A375 (cell line): ENCODE measurements at places on chromosomes 5 and 9. TPM values are rescaled to one million over a fixed set of nuclear protein-coding genes. Genes with fewer than 3 reads are reported as not detected.

Gene TAS2R1
- not detected in 2 replicates for total RNA-seq

Gene STX17
- 15.7 and 17.8 TPM in 2 replicates for total RNA-seq

Gene DMRT3
- total RNA-seq, result not detected in 2 replicates

Gene SLC25A48
- not detected in 2 replicates for total RNA-seq

Gene MSMP
- total RNA-seq, result not detected in 2 replicates

Gene SARDH
- 0.08 and 0.26 TPM in 2 replicates for total RNA-seq

Gene C5orf58
- total RNA-seq, result 0.58 and 6.4 TPM in 2 replicates

Gene MELK
- total RNA-seq, result 44.6 and 46.8 TPM in 2 replicates

Gene ECM2
- 0.77 and 1.5 TPM in 2 replicates for total RNA-seq

Gene DMGDH
- total RNA-seq, result not detected in 2 replicates

Gene ABCA1
- 6.5 and 8.4 TPM in 2 replicates for total RNA-seq

Gene CARD6
- 1.2 and 1.4 TPM in 2 replicates for total RNA-seq

Gene PCDHGA12
- 0.80 and 1.2 TPM in 2 replicates for total RNA-seq

Gene MAN2A1
- 17.8 and 18.8 TPM in 2 replicates for total RNA-seq

Gene MAMDC4
- 3.6 TPM in 2 replicates for total RNA-seq

Gene CAMK4
- 67.3 and 74.3 TPM in 2 replicates for total RNA-seq

Gene SLIT3
- 0.05 TPM in 1 of 2 replicates, not detected in the other for total RNA-seq

Gene DTWD2
- 12.2 and 18.2 TPM in 2 replicates for total RNA-seq

Gene DEPDC1B
- 26.9 and 31.8 TPM in 2 replicates for total RNA-seq

Gene GCNT1
- total RNA-seq, result 1.5 and 2.5 TPM in 2 replicates

Gene CCDC171
- total RNA-seq, result 2.5 and 2.9 TPM in 2 replicates

Gene FAM120AOS
- 39.4 and 48.4 TPM in 2 replicates for total RNA-seq

Gene PDE6A
- total RNA-seq, result 0.11 and 0.49 TPM in 2 replicates

Gene FGF1
- 2.3 and 3.1 TPM in 2 replicates for total RNA-seq

Gene PPP3R2
- total RNA-seq, result not detected in 2 replicates

Gene RABGAP1
- 14.6 and 23.4 TPM in 2 replicates for total RNA-seq

Gene KIF27
- 1.3 and 3.0 TPM in 2 replicates for total RNA-seq

Gene LCN1
- not detected in 2 replicates for total RNA-seq

Gene OR4F3
- total RNA-seq, result not detected in 2 replicates

Gene CDH6
- 1.8 TPM in 2 replicates for total RNA-seq

Gene ENTPD2
- total RNA-seq, result not detected in 2 replicates

Gene PHYHD1
- not detected in 2 replicates for total RNA-seq

Gene TMEM174
- not detected in 2 replicates for total RNA-seq

Gene CDC20B
- total RNA-seq, result not detected in 2 replicates

Gene SLCO6A1
- not detected in 2 replicates for total RNA-seq

Gene CDHR2
- not detected in 2 replicates for total RNA-seq

Gene SCGB3A2
- not detected in 2 replicates for total RNA-seq

Gene TRIM14
- total RNA-seq, result 13.6 and 21.7 TPM in 2 replicates

Gene GPRIN1
- 10.1 and 11.0 TPM in 2 replicates for total RNA-seq

Gene PALM2AKAP2
- 12.2 and 14.0 TPM in 2 replicates for total RNA-seq

Gene ABLIM3
- total RNA-seq, result 3.2 and 3.5 TPM in 2 replicates

Gene HAPLN1
- 170 and 177 TPM in 2 replicates for total RNA-seq

Gene PTGDS
- 1.4 TPM in 1 of 2 replicates, not detected in the other for total RNA-seq

Gene PLPP7
- total RNA-seq, result 8.4 and 8.9 TPM in 2 replicates

Gene FOXI1
- not detected in 2 replicates for total RNA-seq

Gene IL17B
- total RNA-seq, result not detected in 2 replicates

Gene COL15A1
- 0.60 and 1.1 TPM in 2 replicates for total RNA-seq

Gene PAPPA
- 0.30 and 0.37 TPM in 2 replicates for total RNA-seq
